ENCODE measurements at places on chromosomes 1 and 21.

- no peak for DNase-seq
These were observed 2.5 kb upstream of the IGSF9 start for GRCh38 chr1:159947942-159948341.

DNA sequence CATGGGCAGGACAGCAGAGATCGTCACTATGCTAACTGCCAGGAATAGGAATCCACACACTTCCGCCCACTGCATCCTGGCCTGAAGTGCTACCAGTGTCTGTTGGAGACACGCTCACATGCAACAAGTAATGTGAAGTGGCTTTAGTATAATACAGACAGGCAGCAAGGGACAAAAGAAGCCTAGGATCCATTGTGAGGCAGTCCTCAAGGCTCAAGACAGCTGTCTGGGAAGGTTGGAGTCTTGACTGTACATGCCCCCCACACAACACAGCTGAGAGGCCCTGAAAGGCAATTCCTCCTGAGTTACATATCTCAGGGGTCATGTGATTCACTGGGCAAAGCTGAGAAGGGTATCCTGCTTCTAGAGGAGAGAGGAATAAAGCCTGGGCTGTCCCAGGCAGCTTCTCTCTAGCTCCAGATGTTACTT is 39.9 kb upstream of the CD1D start:
- no peak for DNase-seq

DNA sequence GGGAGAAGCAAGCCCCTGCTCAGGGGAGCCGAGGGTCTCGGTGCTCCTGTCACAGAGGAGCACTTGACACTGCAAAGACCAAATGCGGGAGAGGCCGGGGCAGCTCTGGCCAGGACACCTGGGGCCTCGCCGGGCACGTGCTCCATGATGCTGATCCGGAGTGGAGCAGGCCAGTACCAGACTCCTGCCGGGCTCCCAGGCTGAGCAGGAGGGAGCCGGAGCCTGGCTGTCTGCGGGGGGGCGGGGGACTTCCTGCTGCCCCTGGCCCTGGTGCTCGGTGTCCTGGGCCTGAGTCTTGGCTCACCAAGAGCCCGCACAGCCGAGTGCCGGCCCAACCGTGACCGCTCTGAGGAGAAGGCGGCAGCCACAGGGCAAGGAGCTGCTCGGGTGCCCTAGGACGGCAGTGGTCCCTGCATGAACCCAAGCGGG is 38.5 kb upstream of the TMEM52 start:
- no peak for DNase-seq

GRCh38 chr1:71587961-71588360 is 507.1 kb upstream of the ZRANB2 start:
- DNase-seq, result peak; percentile 70

- peak; percentile 84 for DNase-seq
These were observed 236.5 kb upstream of the JUN start for GRCh38 chr1:59020151-59020997.

GRCh38 chr1:165876121-165876520 is 48.7 kb downstream of the UCK2 start:
- no peak for DNase-seq

GRCh38 chr1:232377494-232377770 is 252.5 kb downstream of the SIPA1L2 start:
- no peak for DNase-seq

DNA sequence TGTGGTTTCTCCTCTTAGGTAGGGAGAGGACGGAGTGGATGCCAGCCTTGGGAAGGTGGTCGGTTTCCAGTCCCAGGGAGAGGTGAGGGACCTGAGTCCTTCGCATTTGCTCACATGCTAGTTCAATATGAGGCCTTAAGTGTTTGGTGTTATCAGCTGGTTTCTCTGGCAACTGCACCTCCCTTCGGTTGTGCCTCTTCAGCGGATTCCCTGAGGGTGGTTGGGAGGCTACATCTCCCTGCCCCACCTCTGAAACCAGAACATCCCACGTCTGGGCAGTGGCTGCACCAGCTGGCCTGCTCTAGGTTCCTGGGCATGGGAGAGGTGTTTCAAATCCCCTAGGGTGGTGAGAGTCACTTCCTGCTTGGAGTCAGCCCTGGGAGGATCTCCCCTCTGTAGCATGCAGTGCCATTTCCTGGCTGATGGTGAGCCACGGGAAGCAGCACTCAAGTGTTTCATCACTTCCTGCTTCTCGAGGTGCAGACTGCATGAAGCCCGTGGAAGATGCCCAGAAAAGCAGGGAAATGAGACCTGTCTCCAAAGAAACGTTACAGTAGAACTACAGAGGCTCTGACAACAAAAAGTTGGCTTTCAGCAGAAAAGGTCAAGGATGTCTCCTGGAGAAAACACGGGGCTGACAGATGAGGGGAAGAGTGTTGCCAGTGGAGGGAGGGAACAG is 4.5 kb downstream of the TMEM125 start:
- peak; percentile 57 for DNase-seq

DNA sequence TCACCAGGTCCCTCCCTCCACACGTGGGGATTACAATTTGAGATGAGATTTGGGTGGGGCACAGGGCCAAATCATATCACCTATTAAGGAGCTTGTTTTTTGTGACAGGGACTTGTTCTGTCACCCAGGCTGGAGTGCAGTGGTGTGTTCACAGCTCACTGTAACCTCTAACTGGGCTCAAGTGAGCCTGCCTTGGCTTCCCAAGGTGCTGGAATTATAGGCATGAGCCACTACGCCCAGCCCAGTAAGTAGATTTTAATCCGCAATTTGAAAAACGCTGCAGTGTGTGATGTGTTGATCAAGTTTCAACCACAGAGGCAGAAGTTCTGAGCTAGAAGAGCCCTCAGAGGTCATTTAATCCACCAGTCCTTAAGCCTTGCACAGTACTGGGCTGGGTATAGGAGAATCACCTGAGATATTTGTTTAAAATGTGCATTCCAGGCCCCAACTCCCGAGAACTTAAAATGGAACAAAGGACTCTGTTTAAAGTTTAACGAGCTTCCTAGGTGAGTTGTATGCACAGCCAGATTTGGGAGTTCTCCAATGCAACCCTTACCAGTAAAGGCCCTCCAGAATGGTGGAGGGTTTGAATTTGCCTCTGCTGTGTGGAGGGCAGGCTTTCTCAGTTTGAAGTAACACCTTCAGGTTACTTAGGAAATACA is 13.4 kb downstream of the RPL11 start:
- DNase-seq, result no peak

GRCh38 chr1:208511242-208511860 is 267.2 kb upstream of the PLXNA2 start:
- no peak for DNase-seq

DNA sequence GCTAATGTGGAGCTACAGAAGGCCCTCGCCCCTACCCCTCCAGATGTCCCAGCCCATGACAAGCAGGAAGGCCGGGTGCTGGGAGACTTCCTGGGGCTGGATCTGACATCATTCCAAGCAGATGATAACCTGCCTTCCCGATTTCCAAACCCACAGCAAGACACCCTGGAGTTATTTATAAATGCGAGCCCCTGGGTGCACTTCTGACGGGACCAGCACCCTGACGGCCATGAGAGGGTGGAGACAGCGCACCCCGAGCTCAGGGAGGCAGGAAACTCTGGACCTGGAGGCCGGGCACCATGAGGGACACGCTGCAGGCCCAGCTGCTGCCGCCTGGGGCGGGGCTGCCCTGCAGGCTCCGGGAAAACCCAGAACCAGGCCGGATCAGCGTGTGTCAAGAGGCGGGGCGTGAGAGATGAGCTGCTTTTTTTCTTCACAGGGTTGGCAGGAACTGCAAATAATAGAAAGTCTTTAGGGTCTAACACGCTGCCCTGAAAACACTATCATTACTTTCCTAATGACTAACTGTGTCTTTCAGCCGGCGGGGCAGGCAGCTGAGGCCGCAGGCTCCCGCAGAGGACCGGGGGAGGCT is 2.5 kb upstream of the PCBP3 start:
- DNase-seq, result no peak

DNA sequence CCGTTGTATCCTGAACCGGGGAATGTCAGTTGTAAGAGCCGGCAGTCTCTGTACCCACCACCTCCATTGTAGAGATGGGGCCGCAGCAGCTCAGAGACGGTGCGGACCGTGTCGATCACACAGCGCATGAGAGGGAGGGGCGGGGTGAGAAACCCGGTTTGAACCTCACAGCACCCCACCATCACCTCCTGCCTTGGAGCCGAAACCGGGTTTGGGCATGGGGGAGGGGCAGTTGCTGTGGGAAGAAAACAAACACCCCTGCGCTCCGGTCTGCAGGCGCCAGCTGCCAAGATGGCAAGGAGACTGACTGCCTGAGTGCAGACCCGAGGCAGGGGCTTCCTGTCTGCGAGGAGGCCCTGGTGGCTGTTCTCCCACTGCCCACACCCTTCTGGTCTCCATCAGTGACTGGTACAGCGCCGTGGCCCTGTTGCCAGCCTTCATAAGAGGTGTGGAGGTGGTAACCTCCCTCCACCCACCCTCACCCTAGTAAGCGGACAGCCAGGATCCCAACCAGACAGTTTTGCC is 69.2 kb upstream of the SSBP3 start:
- peak; percentile 37 for DNase-seq

GRCh38 chr1:17545356-17545755 is 5.9 kb downstream of the ARHGEF10L start:
- no peak for DNase-seq

- DNase-seq, result no peak
These were observed 440.9 kb downstream of the PRDM2 start for GRCh38 chr1:14140831-14141401.

DNA sequence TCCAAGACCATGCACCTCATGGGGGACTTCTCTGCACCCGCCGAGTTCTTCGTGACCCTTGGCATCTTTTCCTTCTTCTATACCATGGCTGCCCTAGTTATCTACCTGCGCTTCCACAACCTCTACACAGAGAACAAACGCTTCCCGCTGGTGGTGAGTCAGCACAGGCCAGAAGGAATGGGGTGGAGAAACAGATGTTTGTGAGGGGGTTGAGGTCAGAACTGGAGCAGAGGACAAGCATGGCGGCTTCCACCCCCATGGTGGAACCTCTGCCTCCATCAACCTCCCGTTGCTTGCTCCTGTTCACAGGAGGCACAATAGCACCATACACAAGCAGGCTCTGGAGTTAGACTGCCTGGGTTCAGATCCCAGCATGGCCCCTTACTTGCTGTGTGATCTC is 6.9 kb upstream of the ATXN7L2 start:
- no peak for DNase-seq

- DNase-seq, result no peak
These were observed 31.8 kb upstream of the ARHGEF16 start for GRCh38 chr1:3422638-3423037.

- DNase-seq, result peak; percentile 10
These were observed 116.4 kb upstream of the KCNJ15 start for GRCh38 chr21:38140207-38140903.

DNA sequence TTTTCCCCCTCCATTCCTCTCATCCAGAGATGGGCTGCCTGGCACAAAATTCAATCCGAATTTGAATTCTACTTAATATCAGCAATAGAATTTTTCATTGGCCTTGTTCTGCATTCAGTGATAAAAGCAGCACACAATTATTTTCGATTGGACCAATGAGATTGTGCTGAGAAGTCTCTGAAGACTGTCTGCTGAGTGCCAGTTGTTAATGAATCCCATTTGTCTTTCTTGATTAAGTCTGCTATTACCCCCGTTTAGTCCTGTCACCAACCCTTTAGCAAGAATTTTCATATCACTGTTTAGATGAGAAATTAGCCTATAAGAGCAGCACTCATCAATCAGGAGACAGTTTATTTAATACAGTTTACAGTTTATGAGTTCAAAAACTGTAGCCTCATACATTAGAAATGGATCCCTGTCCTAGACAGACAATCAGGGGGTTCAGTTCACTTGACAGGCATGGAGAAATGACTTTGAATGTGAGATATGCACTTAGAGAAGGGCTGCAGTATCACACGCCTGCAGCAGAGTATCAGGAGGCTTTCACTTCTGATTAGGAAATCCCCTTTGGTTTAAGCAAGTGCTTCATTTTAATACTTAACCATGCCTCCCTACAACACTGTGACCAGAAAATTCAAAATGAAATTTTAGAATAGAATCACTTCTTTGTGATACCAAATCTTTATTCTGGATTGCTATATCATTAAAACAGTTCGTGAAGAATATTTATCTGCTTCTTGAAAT is 304.7 kb upstream of the PTBP2 start:
- no peak for DNase-seq

- DNase-seq, result no peak
These were observed 9.4 kb downstream of the PEA15 start for GRCh38 chr1:160214481-160215140.

DNA sequence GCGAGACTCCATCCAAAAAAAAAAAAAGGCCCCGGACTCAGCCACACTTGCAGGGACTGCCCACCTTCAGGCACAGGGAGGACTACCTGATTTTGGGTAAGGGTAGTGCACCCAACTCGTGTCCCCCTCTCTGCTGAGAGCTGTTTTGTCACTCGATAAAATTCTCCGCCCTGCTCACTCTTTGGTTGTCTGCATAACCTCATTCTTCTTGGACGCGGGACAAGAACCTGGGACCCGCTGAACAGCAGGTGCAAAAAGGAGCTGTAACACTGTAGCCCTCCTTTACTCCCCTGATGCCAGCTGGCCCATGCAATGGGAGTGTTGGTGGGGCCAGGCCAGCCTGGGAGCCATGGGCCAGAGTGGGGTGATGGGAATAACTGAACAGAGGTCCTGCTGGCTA is 10.6 kb downstream of the S100B start:
- DNase-seq, result no peak

DNA sequence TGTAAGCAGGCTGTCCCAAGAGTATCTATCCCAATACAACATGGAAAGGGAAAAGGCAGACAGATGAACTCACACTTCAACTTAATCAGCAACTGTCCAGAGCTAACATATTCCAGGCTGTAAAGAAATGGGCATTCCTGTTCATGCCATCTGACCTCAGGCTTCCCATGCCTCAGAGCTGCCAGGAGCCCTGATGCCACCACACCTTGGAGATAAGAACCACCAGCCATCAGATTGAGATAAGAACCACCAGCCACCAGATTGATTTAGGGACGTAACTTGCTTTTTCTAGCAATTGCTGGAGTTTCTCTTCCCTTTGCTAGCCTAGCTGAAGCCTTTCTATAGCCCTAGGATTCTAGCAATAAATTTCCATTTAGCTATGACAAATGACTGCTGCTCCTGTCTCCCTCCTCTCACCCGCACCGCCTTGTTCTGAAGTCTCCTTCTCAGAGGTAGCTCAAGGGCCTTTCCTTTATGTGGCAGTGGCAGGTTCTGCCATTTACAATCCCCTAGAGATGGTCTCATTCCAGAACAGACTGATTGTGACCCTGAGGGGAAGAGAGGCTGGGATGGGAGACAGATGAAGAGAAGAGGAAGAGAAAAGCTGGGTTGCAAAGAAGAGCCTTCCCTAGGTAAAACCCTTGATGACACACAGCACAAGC is 88.0 kb upstream of the CTTNBP2NL start:
- DNase-seq, result no peak

Data from hematopoietic multipotent progenitor cell treated with erythropoietin and hydrocortisone succinate and interleukin-3 and kit ligand, for 4 days (in vitro differentiated cells).